ENCODE measurements at places on chromosomes 13 and 19. TPM values are rescaled to one million over a fixed set of nuclear protein-coding genes. Genes with fewer than 3 reads are reported as not detected.

- no peak for DNase-seq
These were observed 8.0 kb downstream of the C19orf25 start for GRCh38 chr19:1471010-1471514.

DNA sequence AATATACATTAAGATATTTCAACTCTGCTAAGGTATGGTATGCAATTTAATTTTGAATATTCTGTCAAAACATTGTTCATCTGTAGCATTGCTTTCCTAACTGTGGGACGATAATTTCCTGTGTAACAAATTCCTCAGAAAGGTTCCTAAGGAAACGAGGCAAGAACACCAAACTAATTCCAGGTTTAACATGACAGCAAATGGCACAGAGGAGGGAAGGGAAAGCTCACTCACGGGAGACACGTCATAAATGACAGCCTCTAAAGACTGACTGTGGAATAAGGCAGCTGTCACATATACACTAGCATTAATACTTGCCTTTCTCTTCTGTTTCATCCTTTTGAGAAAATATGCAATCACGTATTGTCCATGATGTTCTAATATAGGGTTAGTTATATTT, 380.6 kb downstream of the LIG4 start:
- DNase-seq, result no peak

- DNase-seq, result no peak
These were observed 6.6 kb downstream of the SDHAF1 start for GRCh38 chr19:36001605-36002004.

DNA sequence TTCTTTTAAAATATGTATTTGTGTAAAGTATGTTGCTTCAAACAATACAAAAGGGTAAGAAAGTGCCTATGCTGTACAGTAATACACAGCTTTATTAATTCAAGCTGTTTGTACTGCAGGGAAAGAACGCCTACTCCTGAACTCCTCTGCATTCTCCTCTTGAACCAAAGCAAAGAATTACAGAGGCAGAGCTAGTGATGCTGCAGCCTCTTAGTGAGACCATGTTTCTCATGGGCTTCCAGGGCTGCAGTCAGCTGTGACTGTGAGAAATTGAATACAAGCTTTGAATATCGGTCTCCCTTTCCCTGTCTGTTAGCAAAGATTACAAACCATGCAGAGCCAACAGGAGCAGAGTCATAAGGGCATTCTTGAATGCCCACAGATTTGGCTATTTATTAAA, 248.5 kb downstream of the SLITRK1 start:
- no peak for DNase-seq

DNA sequence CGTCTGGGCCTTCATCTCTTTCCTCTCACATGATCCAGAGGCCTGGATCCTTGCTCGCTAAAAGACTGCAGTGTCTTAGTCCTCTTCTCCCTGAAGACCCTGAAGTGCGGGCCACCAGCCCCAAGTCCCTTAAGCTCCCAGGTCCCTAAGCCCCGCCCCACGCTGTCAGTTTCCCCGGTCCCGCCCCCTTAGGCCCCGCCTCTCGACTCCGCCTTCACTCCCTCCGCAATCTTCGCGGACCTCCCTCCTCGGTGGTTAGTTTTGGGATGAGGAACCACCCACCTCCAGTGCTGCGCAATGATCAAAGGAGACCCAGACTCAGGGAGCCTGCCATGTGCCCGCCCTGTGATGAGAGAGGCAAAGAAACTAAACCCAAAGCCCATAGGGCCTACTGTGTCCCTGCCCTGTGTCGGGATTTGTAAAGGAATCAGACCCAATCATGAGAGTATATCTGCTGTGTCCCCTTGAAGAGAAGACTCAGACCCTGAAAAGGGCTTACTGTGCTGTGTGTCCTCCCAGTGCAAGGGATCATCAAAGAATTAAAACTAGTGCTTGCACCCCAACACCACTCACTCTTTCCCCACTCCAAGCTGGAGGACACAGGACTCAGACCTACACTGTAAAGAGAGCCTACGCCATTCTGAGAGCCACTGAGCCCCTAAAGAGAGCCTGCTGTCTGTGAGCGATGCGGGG, 3.0 kb upstream of the COX6B1 start:
- DNase-seq, result peak; percentile 95

GRCh38 chr13:73193554-73193953, 134.7 kb downstream of the KLF5 start:
- DNase-seq, result no peak

- DNase-seq, result no peak
These were observed 514 bp downstream of the PRKACA start for GRCh38 chr19:14116918-14117578.

- no peak for DNase-seq
These were observed 117.7 kb downstream of the TBC1D4 start for GRCh38 chr13:75364131-75364713.

- DNase-seq, result no peak
These were observed 6.8 kb upstream of the SCN1B start for GRCh38 chr19:35023428-35023827.

GRCh38 chr19:39424934-39425333, 10.8 kb downstream of the RPS16 start:
- DNase-seq, result no peak

DNA sequence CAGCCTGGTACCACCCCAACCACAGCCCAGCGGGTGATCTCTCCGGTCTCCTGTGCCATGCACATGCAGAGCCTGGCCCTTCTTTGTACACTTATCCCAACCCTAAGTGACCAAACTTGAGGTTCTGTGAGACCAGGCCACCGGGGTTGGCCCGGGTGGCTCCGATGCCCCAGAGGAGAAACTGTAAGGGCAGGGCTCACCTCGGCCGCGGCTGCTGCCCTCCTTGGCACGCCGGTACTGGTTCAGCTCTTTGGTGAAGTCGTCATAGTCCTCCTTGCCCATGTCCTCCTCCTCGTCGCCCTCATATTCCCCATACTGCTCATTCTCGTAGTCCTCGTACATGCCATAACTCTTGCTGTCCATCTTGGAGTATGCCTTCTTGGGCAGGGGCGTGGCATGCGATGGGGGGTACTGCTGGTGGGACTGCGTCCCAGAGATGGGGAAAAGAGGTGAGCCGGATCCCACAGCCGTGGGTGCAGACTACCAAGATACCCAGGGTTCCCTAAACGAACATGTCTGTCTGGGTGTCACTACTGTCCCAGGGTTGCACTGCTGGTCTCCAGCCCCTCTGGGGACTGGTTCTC, 23.7 kb downstream of the ZC3H4 start:
- no peak for DNase-seq

GRCh38 chr19:33883859-33884519, 87.3 kb downstream of the KCTD15 start:
- no peak for DNase-seq

DNA sequence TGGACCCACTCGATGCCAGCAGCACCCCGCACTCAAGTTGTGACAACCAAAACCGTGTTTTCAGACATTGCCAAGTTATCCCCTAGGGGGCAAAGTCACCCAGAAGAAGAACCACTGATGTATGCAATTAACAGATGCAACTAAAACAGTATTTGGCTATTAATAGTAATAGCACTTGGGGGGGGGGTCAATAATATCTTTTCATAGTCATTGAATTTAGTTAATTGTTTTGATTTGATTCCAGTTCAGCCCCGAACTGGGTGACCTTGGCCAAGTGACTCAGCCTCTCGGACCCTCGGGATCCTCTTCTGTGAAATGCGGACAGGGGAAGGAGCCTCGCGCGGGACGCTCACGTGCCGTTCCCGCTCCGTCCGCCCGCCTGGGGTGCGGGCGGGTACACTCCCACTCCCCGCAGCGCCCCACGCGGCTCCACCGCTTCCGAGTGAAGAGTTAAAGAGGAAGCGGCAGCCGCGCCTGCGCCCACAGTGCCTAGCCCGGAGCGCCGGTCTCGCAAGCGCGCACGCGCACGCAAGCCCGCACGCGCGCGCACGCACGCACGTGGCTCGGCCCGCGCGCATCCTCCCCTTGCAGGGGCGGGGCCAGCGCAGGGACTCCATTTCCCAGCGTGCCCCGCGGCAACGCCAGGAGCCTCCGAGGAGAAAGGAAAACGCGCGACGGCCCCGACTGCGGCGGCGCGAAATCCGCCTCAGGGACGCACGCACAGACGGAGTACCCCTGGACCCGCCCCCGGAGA, 435 bp upstream of the DAZAP1 start:
- DNase-seq, result peak; percentile 99

GRCh38 chr19:11010041-11010440, 49.2 kb downstream of the SMARCA4 start:
- DNase-seq, result no peak

DNA sequence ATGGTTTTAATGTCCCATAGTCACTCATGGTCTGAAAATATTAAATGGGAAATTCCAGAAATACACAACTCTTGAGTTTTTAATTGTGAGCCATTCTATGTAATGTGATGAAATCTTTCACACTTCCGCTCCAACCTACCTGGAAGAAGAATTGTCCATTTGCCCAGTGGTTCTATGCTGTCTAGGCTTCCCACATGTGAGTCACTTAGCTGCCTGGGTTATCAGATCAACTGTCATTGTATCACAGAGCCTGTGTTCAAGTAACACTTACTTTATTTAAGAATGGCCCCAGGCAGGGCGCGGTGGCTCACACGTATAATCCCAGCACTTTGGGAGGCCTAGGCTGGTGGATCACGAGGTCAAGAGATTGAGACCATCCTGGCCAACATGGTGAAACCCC, 1450.5 kb downstream of the EFNB2 start:
- DNase-seq, result no peak

DNA sequence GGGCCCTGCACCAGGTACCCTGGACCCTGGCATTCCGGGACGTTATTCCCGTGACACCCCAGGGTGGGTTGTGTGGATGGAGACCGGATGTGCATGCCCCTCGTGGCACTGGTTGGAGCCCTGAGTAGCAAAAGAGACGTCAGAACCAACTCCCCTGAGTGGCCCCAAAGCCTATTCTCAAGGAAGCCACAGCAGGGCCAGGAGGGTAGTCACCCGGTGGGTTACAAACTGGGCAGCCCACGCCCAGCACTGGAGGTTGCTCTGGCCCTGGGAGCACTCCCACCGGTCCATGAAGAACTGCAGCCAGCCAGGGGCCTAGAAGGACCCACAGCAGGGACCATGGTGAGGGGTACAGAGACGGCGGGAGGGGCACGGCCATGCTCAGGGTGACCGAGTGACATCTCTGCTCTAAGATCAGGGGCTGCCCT, 7.5 kb downstream of the KLF16 start:
- no peak for DNase-seq

DNA sequence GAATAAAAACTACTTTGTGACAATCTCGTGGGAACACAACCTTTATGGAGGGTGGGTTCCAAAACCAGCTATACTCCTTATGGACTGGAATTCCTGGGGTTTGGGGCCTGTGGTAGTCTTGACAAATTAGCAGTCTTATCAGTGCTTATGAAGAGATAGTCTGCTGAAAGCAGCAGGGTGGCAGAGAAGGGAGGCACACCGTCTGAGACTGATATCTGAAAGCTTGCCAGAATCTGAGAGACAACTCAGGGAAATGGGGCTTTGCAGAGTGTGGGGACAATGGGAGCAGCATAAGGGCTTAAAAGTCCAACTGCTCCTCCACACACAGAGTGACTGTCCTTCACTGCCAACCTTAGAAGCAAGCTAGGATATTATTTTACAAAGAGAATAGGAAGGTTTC, 95.9 kb downstream of the UGGT2 start:
- DNase-seq, result no peak

DNA sequence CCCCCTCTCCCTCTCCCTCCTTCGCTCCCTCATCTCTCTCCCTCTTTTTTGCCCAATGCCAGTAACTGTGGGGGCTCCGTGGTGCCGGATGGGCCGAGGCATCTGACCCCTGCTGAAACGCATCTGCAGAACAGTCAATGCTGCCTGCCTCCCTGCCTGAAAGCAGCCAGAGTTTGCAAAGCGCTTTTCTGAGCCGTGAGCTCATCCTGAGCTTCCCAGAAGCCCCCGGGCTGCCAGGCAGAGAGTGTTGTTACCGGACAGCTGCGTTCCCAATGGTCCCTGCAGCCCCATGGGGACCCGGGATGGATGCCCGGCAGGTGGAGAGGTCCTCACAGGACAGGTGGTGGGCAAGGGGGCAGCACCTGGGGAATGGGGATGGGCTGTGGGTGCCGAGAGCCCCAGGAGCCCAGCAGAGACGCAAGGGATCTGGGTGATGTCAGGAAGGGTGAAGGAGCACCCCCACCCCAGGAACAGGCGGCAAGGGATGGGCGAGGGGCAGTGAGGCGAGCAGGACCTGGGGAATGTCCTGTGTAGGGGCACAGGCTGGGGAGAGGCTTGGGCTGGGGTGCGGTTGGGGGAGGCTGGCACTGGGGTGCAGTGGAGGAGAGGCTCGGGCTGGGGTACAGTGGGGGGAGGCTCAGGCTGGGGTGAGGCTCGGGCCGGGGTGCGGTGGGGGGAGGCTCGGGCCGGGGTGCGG, 33.0 kb downstream of the GPX4 start:
- DNase-seq, result no peak

Gene ATP4A
- not detected for total RNA-seq

Gene C2CD4C
- total RNA-seq, result 3.7 TPM

Gene HCST
- total RNA-seq, result not detected

Gene ALG11
- total RNA-seq, result 18.7 TPM

Gene COL5A3
- total RNA-seq, result 21.2 TPM

Gene MBD3L3
- total RNA-seq, result not detected
